Karpas-422 (cell line): ENCODE measurements at places on chromosomes 5 and 9.

GRCh38 chr9:2053883-2054845 is 39.0 kb downstream of the SMARCA2 start:
- DNase-seq: peak; percentile 83

DNA sequence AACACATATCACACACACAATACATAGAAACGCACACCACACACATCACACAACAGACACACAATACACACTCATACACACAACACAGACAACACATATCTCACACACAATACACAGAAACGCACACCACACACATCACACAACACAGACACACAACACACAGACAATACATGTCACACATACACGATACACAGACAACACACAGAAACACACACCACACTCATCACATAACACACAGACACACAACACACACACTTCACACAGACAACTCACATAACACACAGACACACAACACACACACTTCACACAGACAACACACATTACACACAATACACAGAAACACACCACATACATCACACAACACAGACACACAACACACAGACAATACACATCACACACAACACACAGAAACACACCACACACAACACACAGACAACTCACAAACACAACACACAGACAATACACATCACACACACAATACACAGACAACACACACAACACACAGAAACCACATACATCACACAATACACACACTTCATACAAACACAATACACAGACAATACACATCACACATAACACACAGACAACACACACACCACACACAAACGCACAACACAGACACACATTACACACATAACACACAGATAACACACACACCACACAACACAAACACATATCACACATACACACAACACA is 4.3 kb upstream of the CCDC187 start:
- DNase-seq: no peak

GRCh38 chr5:166671811-166672210 is 1619.6 kb upstream of the WWC1 start:
- DNase-seq: no peak

DNA sequence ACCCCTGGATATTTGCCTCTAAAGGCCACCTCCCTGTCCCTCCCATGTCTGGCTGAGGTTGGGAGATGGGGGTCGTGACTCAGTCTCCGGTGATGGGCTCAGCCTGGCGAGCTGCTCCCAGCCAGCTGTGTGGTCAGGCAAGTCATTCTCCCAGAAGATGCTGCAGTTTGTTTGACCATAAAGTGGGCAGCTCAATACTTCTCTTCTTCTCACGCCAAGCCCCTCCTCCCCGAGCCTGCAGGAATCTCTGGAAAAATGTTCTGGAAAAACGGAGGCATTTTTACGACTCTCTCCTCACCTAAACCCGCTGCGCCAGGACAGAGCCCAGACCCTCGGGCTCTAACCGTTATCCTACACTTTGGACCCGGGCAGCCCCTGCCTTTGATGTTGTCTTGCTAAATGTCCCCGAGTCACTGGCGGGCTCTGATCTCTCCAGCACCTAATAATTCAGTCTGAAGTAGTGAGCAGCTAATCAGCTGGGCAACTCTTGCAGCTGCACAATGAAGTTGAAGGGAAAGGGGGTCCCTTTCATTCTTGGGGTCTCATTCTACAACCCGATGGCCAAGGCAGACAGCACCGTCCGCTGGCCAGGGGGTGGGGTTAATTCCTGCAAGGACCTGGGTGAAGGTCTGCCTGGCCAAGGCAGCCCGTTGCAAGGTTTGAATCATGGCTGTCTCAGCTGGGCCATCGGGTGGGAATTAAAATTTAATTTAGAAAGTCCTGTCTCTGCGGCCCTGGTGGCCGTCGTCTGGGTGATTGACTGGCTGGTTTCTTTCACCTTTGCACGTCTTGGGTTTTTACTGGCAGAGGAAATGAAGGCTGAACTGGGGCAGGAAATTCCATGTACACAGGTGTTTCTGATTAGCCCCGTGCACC is 12.3 kb downstream of the DCANP1 start:
- DNase-seq: no peak

GRCh38 chr5:54113060-54113459 is 197.3 kb downstream of the ARL15 start:
- DNase-seq: no peak
